Activated CD8-positive, alpha-beta memory T cell treated with anti-CD3 and anti-CD28 coated beads, Interleukin-2, amount 10 ng/mL, durations not matched to agents 7 days and 5 days (primary cell): ENCODE measurements at places on chromosomes 1 and 21.

GRCh38 chr1:61102041-61102440, 19.7 kb downstream of the NFIA start:
- DNase-seq: no peak

- peak; percentile 47 for DNase-seq
These were observed 300 bp downstream of the USP24 start for GRCh38 chr1:55214934-55215193.

DNA sequence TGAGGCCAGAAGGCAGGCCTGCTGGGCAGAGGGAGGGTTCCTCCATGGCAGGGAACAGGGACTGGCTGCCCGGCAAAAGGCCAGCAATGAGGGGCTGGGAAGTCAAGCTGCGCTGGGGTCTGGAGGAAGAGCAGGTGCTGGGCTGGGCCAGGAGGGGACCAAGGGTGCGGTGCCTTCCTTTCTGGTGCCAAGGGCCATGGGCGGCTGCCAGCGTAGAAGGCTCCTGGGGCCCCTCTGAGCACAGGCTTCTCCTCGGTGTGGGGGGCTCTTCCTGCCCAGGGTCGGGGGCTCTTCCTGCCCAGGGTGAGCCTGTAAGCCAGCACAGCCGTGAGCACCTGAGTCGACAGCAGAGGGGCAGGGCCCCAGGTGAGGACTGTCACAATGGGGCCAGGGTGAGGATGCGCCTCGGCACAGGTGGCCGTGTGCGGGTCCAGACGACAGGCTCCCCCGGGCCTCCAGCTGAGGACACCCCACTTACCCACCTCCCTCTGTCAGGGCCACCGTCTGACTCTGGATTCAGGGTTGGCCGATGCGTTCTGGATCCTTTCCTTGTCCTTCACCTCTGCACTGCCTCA, 10.7 kb upstream of the DNMT3L start:
- DNase-seq: no peak

GRCh38 chr1:115258302-115258866, 79.7 kb downstream of the NGF start:
- DNase-seq: no peak

DNA sequence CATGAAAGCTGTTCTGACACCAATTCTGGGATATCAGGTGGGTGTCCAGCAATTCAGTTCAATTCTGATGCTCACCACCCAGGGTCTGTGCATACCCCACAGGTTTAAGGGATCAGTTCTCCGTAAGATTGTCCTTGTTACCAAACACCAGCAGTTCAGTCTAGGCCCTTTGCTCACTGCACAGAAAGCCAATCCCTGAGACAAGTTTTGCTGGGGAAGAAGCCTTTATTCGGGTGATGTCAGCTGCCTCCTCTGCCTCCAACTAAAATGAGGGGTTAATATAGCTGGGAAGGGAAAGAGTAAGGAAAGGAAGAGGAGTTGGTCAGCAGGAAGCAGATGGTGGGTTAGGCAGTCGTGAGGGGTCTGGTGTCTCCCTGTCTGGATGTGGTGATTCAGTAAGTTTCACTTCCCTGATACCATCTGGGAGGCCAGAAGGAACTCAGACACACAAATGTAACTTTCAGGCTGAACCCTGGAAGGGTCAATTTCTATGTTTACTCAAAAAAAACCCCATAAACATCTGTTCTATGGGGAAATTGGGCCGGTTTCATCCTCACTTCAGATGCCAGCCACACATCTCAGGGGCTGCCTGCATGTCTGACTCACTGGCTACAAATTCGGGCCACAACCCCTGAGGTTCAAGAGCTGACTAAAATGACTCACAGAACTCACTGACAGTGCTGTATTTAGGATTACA, 83.3 kb upstream of the PGBD5 start:
- no peak for DNase-seq

DNA sequence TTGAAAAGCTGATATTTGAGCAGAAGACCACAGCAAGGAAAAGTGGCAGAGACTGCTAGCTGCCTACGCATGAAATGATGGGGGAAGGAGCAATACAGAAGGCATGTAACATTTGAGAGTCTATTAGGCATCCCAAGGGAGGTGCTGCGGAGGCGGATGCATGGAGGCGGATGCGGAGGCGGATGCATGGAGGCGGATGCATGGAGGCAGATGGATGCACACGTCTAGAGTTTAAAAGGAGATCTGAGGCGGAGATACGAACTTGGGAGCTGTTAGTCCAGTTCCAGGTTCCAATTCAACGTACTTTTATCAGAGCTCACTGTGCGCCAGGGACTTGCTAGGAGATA, 744 bp upstream of the DDX20 start:
- DNase-seq: peak; percentile 67

GRCh38 chr1:235643837-235644692, 5.5 kb downstream of the GNG4 start:
- DNase-seq: no peak

DNA sequence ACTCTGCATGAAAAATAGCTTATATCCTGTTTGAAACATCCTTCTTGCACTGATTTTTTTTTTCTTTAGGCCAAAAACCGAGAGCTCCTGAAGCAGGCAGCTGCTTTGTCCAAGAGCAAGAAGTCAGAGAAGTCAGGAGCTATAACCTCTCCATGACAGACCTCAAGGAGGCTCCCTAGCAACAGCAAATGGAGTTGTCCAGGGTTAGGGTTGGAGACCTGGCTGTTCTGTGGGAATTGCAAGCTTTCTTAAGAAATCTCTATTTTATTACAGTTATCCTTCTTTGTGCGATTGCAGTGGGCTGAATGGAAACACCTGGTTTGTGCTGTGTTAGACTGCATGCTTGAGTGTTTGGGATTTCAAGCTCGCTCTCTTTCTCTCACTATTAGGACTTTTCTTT, 12.6 kb upstream of the STX12 start:
- DNase-seq: no peak

GRCh38 chr1:167404161-167404888, 114.0 kb downstream of the CD247 start:
- no peak for DNase-seq

DNA sequence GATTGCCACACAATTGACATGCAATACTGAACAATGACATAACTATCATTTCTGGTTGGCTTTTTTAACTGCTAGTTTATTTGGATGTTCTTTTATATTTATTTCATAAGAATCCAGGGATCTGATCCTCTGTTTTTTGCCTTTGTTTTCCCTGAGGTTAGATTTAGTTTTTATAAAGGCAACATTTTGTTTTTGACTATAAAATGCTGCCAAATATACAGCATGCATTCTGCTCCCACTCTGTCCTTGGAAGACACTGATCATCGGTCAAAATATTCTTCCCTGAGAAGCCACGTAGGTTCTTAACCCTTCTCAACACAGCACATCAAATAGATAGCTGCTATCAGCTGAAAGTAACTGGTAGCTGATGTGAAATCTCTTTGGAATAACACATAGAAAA, 52.5 kb downstream of the LYPLAL1 start:
- no peak for DNase-seq

DNA sequence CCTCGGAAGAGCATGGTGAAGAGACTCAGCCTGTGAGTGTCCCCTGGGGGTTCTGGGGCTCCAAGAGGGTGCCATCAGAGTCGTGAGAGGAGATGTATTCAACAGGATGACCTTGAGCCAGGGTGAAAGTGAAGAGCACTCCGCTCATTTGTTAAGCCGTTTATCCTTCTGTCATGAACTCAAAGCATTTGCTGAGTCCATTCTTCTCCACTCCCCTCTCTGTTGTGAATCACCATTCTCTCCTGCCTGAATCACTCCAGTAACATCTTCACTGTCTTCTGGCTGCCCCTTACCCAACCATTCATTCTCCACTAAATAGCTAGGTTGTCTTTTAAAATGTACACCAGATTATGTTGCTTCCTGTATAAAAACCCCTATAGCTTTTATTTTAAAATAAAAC, 102.2 kb downstream of the RGL1 start:
- no peak for DNase-seq

- DNase-seq: no peak
These were observed 41.0 kb downstream of the POFUT2 start for GRCh38 chr21:45246386-45247320.

DNA sequence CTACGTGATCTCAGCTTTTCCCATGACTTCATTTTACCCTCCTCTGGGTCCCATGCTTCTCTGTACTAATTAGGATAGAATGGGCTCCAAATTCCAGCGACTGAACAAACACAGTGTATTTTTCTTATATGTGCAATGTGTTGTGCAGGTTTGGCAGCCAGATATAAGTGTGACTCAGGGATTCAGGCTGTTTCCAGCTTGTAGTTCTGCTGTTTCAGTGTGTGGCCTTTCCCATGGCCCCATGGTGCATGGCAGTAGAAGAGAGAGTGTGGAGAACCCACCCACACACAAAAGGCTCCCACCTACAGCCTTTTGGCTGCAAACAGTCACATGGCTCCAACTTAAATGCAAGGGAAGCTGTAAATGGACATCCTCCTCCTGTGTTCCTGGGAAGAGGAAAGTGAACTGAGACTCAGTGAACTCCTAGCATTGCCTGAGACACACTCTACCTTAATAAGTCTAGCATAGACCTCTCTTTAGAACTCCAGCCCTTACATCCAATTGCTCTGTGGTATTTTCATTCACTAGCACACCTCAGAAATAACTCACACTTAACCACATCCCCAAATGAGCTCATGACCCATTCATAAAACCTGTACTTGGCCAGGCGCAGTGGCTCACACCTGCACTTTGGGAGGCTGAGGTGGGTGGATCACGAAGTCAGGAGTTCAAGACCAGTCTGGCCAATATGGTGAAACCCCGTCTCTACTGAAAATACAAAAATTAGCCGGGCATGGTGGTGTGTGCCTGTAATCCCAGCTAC, 58.7 kb downstream of the KIAA0040 start:
- DNase-seq: peak; percentile 38
